ENCODE measurements at places on chromosomes 1 and 21.

DNA sequence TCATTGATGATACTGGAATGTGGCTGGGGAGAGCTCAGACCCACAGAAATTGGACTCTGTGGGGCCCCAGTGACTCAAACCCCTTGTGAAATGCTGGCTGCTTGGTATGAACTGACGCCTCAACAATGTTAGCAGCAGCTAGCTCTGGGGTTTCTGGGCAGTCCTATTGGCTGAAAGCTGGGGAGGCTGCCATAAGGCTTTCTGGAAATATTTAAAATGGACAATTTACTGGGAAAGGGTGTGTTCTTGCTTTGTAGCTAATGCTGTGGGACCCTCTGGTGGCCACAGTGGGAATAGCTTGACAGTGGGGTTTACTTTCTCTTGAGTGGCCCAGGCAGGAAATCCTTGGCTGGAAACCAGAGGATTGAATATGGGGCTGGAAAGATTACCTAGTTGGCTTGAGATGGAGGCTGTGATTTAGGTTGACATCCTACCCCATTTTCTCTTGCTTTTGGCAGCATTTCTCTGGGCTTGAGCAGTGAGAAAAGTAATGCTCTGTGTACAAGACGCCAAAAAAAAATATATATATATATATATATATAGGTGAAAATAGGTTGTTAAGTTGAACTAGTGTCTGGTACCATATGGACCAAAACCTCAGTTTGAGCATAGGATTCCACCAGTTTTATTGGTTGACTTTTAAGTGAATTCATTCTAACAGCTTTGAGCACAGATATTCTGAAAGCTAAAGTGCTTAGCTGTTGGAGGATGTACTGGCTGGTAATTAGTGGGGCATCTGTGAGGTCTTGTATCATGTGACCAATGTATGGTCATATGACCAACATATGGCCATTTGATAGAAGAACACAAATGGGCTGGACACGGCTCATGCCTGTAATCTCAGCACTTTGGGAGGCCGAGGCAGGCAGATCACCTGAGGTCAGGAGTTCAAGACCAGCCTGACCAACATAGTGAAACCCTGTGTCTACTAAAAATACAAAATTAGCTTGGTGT is 8.2 kb upstream of the S100A10 start:
- peak; percentile 97 for DNase-seq

DNA sequence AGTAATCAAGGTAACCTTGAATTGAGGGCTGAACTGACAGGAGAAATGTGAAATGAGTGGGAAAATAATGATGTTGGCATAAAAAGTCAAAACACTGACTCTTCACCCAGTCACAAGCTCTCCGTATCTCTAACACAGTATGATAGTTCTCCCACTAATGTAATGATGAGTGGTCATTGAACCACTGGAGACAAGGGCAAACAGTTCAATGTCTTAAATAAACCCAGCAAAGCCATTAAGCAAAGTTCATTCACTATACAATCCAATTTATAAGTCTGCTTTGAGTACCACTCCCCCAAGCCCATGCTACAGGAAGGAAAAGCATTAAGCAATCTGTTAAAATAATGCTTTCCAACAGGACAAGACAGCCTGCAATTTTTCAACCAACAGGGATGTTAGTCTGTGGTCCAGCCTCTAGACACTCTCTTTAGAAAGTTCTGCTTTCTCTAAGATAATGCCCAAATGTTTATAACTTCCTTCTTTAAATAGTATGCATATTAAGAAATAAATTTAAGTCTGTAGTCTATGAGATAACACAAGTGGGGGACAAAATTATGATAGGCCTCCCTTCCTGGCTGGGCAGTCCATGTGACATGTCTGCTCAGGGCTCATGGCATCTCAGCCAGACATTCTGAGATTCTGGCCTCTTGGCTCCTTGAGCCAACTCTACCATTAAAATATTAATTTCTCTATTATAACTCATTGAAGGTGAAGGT is 25.5 kb upstream of the DDAH1 start:
- DNase-seq: no peak

- no peak for DNase-seq
These were observed 33.5 kb downstream of the NEK2 start for GRCh38 chr1:211641942-211642341.

- no peak for DNase-seq
These were observed 12.7 kb upstream of the TSNAX start for GRCh38 chr1:231515748-231516147.

DNA sequence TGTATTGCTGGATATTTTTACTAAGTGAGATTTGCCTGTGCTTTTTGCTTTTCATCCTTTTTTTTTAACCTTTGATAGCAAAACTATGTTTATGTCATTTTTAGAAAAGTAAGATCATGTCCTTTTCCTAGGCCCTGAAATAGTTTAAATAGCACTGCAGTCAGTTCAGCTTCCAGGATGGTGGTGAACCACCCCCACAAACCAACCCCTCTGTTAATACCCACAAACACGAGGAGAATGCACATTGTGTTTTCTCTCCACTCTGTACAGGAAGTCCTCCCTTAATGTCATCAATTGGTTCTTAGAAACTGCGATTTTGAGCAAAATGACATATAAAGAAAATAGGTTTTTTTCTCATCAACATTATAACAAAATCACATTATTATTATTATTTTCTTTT is 117.7 kb upstream of the DSCAM start:
- peak; percentile 67 for DNase-seq

GRCh38 chr1:52477876-52478275 is 73.5 kb downstream of the PRPF38A start:
- DNase-seq: no peak

Data from fibroblast of skin of right quadriceps (primary cell).